ENCODE measurements at places on chromosomes 7 and 10.

GRCh38 chr10:132692311-132692710 lies 93.6 kb downstream of the NKX6-2 start:
- no peak for DNase-seq

DNA sequence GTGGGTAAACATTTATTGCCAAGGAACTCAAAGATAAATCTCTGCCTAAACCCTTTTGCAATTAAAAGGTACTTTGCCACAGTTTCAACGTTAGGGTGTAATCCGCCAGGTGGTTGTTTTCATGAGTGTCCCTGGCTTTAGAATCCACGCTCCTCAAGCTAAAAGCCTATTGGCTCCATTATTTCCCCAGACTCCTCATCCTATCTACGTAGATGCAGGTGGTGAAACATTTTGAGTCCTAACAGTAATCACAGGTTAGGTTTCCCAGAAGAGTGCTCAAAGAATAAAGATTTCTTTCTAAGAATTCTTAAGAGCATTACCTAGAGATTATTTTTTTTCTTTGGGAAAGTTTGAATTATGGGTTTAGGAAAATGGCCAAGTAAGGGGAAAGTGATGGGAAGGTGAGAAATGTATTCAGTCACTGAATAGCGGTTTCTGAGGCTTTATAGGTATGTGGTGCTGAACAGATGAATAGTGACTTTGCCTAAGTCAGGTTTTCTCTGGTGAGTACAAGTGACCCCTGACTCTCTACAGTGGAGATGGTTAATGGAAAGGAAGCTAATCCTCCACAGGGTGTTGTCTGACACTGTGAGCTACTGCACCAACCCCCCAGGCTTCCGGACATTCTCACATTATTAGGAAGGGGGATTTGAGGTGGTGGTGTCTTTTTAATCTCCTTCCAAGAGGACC lies 60.2 kb downstream of the NRP1 start:
- no peak for DNase-seq

- DNase-seq: no peak
Measured at GRCh38 chr7:91918356-91918755, 22.3 kb upstream of the AKAP9 start.

DNA sequence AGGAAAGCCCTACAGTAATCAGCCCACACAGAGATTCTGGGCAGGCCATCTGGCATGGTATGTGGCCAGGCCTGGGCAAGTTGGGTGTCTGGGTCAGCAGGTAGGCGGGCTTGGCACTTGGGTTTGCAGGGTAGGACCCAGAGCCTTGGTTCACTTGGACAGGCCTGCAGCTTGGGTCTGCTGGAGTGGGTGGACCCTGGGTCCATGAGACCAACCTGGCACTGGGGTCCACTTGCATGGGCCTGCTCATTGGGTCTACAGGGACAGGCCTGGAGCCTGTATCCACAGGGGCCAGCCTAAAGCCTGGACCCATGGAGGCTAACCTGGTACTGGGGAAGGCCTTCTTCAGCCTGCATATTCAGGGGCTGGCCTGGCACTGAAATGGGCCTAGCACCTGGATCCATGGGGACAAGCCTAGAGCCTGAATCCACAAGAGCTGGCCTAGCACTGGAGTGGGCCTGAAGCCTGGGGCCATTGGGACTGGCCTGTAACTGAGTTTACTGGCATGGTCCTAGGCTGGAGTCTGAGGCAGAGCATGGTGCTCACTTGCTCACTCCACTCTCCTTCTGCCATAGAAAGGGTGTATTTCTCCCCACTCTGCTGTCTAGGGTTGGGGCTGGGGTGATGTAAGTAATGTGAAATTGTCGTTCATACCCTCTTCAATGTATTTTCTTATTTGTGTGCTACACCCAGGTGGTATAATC lies 315.0 kb downstream of the AHR start:
- no peak for DNase-seq

GRCh38 chr10:101616415-101617101 lies 28.4 kb downstream of the DPCD start:
- no peak for DNase-seq

DNA sequence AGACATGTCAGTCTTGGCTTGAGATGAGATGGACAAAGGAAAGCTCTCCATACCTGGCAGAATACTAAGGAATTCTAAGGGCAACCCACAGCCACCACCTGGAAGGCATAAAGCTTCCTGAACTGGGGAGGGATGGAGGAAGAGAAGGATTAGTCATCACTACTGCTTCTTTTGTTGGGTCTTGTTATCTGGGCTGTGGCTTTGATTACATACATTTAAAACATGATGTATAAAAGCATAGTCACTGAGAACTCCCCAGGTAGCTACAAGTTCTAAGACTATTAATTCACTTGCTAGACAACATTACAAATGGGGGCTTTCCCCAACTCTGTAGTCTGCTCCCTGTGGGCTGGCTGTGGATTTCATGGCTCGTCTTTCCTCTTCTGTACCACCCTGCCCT lies 58.2 kb downstream of the RBM33 start:
- no peak for DNase-seq

- no peak for DNase-seq
Measured at GRCh38 chr7:6656413-6656812, 19.3 kb downstream of the ZNF316 start.

- DNase-seq: no peak
Measured at GRCh38 chr10:44756216-44756615, 154.9 kb upstream of the TMEM72 start.

GRCh38 chr7:44565097-44565794 lies 8.5 kb downstream of the DDX56 start:
- DNase-seq: peak; percentile 53

GRCh38 chr7:149524394-149524793 lies 26.8 kb upstream of the ZNF746 start:
- no peak for DNase-seq

- DNase-seq: no peak
Measured at GRCh38 chr7:23494009-23494408, 23.7 kb upstream of the IGF2BP3 start.

DNA sequence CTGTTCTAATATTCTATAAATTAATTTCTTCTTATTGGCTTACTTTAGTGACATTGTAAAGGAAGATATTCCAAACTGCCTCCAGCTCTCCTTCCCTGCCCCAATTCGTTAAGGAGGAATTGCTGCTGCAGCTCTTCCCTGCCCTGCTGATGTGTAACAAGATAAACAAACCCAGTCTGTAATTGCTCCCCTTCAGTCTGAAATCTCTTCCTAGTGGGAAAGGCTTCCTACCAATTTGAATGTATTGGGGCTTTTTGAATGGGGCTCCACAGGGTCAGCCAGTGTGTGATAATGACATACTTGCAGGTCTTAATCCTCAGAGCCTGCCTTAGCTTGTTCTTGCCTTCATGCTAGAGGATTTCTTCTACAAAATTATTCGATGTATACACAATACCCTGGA lies 849.9 kb upstream of the GHITM start:
- no peak for DNase-seq

GRCh38 chr7:67923286-67923685 lies 926.7 kb downstream of the TYW1 start:
- DNase-seq: no peak

- no peak for DNase-seq
Measured at GRCh38 chr7:81725812-81726127, 44.1 kb downstream of the HGF start.

DNA sequence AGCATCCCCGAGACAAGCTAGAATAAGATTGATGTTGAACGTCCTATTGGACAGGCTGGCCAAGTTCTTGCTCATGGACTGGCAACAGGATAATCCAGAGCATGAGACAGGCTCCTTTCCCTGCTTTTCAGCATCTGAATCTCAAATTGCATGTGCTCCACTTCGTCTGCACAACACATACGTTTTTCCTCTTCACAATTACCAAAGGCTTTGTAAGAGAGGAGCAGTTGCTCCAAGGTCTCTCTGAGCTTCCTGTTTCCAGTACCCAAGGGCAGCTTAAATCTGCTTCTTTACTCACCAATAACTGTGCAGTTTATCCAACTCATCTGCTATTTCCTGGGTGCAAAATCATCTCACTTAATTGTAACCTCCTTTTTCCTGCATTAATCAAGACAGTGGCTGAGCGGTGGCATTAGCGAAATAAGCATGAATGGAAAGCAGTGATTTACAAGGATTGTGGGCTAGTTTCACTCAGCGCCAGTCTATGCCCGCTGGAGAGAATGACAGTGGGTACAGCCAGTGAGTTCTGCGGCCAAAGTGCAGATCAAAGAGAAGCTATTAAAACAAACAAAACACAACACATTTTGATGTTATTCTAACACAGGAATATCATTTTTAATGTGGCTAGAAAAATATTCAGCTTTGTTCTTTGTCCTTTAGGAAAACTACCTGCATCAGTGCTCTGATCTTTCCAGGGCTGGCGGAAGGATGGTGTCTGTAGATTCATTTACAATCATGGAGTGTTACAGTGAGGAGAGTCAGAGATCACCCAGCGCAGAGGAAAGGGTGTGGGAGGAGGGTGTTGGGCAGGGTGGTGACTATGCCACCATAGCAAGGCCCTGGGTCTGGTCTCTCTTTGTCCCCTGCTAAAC lies 79.8 kb downstream of the CHN2 start:
- no peak for DNase-seq

GRCh38 chr10:99360934-99361333 lies 31.8 kb downstream of the CNNM1 start:
- no peak for DNase-seq

DNA sequence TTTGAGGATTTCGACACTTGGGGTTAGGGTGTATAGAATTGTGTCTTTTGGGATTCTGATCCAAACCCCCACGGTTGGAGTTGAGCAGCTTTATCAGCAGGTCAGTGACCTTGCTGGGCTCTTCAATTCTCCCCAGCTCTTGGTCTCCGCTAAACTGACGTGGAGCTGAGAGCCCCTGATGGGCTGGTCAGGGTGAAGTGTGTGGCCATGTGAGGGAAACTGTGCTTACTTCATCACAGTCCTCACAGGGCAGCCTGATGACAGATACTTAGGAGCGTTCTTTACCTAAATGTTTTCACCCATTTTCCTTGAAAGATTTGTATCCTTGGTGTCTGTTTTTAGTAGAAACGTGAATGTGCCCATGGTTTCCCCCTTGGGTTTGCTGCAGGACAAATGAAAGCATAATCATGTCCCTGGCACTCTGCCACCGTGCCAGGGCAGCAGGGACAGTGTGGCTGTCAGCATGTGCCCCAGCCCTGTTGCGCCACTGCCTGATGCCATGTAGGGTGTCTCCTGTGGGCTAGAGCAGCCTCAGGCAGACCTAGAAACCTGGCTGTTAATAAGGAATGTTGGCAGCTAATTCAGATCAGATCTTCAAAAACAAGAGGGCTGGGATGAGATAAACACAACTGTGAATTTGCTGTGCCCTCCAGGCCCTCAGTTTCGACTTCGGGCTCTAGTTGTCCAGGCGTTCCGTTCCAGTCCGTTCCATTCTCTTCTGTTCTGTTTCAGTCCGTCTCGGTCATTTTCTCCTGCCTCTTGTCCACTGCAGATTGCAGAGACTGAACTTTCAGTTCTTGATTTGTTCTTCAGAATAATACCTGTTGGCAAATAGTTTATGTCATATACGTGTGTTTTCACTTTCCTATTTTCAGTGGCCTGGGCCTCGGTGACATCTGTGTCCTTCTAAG lies 96.8 kb downstream of the TRRAP start:
- no peak for DNase-seq

GRCh38 chr10:17588420-17588819 lies 28.8 kb downstream of the HACD1 start:
- no peak for DNase-seq

DNA sequence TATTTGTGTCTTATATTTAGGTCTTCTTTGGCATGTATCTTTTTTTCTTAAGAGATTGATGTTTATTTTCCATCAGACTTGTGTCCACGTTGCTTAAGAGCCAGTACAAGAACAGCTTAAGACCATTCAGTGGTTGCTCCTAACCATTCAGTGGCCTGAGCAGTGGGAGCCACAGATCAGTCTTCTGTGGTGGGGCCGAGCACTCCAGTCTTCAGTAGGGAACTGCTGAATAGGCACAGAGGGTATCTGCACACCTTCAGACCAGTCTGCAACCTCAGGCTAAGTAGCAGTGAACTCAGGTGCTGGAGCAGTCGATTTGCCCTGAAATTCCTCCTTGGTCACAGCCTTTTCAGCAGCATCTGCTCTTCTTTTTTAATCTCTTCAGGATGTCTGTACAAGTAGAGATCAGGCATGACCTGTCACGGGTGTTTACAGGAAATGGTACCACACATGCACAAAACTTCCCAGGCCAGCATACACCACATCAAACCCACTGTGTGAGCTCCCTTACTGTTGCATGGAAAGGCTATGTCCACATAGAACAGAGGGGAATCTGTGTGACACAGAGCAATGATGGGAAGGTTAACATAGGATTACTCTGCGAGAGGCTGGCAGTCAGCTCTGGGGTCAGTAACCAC lies 51.5 kb downstream of the FAM107B start:
- DNase-seq: no peak

DNA sequence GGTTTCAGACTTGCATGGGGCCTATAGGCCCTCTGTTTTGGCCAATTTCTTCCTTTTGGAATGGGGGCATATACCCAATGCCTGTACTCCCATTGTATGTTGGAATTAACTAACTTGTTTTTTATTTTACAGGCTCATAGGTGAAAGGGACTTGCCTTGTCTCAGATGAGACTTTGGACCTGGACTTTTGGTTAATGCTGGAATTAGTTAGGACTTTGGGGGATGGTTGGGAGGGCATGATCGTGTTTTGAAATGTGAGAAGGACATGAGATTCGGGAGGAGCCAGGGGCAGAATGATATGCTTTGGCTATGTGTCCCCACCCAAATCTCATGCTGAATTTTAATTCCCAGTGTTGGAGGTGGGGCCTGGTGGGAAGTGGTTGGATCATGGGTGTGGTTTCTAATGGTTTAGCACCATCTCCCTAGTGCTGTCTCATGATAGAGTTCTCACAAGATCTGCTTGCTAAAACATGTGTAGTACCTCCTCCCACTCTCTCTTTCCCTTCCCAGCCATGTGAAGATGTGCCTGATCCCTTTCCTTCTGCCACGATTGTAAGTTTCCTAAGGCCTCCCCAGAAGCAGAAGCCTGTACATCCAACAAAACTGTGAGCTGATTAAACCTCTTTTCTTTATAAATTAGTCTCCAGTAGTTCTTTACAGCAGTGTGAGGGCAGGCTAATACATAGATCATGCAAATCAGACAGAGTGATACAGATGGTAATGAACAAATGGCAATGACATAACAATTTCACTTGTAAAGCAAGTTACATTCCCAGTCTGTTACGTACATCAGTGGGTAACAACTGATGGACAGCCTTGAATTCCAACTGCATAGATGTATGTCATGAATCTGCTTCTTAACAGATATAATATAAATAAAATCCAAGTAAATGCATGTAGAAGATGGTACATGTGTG lies 146.2 kb downstream of the SGMS1 start:
- no peak for DNase-seq

GRCh38 chr10:132516771-132517725 lies 20.5 kb upstream of the INPP5A start:
- DNase-seq: no peak

DNA sequence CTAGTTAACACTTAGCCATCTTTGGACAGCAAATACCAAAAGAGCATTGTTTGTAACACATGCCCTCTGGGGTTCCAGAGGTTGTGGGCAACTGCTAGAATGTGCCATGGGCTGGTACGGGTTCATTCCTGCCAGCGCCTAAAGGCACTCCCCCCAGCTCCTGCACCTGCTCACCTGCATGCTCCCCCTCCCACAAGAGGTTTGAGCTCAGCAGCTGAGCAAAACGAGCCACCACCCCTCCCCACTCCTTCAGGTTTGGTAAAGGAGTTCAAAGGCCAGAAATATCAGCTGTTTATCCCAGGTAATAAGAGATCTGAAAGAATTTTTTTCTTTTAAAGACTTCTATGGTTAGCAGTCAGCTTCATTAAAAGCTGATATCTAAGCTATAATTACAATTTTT lies 53.5 kb downstream of the HTR7 start:
- DNase-seq: no peak

GRCh38 chr10:58942724-58943123 lies 233.7 kb upstream of the PHYHIPL start:
- DNase-seq: no peak

All from NCI-H146 (cell line).